ENCODE measurements at places on chromosomes 7 and 10.

- DNase-seq: no peak
Observed at GRCh38 chr7:28075674-28076358, 104.8 kb downstream of the JAZF1 start.

GRCh38 chr10:44205067-44205466 is 179.8 kb downstream of the CXCL12 start:
- no peak for DNase-seq

- DNase-seq: no peak
Observed at GRCh38 chr10:12063483-12063818, 5.3 kb upstream of the DHTKD1 start.

GRCh38 chr10:20343036-20343435 is 526.8 kb downstream of the PLXDC2 start:
- no peak for DNase-seq

DNA sequence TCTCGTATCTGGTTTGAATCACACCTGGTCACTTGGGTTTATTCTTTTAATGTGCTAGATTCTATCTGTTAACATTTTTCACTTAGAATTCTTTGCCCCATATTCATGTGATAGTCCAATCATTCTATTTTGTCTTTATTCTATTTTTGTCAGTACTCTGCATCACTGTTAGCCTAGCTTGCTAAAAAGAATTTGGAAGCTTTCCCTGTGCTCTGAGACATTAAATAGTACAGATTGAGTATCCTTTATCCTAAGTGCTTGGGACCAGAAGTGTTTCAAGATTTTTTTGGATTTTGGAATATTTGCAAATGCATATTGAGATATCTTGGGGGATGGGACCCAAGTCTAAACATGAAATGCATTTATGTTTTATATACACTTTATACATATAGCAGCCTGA is 51.0 kb downstream of the RALA start:
- DNase-seq: no peak

GRCh38 chr10:58282615-58283014 is 13.7 kb downstream of the CISD1 start:
- no peak for DNase-seq

DNA sequence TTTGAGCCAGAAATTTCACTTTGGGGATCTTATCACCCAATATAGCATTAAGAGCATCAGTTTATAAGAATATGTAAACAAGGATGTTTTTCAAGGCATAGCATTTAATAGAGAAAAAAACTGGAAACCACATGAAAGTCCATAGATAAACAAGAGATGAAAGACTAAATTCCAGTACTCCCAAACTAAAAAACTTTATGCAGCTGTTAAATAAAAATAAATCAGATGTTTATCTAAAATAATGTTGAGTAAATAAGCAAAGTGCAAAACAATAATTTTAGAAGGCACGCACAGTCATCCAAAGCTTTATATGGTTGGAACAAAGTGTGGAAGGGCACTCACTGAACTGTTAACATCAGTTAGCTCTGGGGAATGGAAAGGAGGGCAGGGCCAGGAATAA is 21.0 kb downstream of the RNLS start:
- no peak for DNase-seq

DNA sequence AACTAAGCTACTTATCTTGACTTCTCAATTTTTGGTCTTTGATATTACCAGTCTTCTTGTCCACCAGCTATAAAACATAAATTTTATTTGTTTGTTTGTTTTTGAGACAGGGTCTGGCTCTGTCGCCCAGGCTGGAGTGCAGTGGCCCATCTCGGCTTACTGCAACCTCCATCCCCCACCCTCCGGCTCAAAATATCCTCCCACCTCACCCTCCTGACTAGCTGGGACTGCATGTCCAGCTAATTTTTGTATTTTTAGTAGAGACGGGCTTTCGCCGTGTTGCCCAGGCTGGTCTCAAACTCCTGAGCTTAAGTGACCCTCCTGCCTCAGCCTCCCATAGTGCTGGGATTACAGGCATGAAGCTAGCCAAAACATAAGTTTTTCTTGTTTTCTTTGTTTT is 7.5 kb downstream of the MARCHF5 start:
- no peak for DNase-seq

DNA sequence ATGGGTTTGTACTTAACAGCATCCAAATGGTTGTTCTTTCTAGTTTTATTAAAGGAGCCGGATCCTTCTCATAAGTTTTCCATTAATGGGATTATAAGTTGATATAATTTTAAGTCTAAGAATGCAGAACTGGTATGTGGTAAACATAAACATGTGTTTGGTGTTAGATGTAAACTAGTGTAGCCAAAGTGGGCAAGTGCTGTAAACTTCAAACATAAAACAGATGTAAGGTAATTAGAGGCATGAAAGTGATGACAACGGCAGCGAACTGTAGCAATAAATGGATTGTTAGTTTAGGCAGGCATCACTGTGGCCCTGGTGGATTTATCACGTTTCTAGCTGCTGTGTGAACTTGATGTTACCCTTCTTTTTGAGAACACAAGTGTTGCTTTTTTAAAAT is 37.9 kb downstream of the BAMBI start:
- DNase-seq: no peak

DNA sequence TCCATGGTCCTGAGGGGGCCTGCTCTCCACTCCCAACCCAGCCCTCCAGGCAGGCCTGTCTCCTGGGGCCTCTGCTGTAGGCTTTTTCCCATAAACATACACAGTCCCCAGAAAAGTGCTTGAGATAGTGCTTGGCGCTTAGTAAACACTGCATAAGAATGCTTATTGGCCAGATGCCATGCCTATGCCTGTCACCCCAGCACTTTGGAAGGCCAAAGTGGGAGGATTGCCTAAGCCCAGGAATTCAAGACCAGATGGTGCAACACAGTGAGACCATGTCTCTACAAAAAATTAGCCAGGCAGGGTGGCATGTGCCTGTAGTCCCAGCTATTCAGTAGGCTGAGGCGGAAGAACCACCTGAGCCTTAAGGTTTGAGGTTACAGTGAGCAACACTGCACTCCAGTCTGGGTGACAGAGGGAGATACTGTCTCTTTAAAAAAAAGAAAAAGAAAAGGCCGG is 24.6 kb upstream of the ASL start:
- DNase-seq: peak; percentile 85

GRCh38 chr7:27936768-27937102 is 196.8 kb downstream of the TAX1BP1 start:
- no peak for DNase-seq

- no peak for DNase-seq
Observed at GRCh38 chr7:36019980-36020379, 133.1 kb upstream of the EEPD1 start.

GRCh38 chr7:11727864-11728263 is 104.1 kb downstream of the THSD7A start:
- DNase-seq: no peak

- DNase-seq: no peak
Observed at GRCh38 chr7:138595454-138595853, 105.7 kb downstream of the SVOPL start.

GRCh38 chr10:26746061-26746460 is 48.6 kb downstream of the PDSS1 start:
- no peak for DNase-seq

DNA sequence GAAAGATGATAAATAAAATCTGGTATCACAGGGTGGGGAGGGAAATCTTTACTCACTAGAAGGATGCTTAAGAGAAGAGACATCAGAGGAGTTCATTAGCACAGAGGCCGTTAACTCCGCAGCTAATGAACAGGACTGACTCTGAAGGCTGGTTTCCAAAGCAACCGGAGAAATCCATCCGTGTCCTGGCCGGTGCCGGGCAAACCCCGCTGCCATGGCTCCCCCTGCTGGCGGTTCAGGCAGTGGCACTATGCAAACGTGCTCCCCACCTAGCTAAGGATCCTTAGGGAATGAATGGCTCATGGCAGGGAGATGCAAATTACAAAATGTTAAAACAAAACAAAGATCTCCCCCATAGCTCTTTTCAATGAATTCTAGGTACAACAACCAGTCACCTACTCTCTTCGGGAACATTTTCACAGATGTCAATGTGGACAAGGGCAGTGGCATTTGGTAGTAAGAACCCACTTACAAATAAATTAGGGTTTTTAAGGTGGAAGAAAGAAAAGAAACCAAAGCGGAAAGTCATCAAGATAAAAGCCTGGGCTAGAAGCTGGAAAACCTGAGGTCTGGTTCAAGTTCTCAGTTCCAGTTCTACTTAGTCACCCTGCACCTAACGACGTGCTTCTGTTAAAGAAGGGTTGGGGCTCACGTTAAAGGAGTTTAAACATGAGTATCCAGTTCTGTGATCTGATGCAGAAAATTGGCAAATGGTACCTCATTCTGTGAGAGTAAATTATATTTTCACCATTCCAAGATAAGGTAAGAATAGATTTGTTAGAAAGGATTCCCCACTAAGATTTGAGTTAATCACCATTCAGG is 138.2 kb downstream of the SVIL start:
- peak; percentile 34 for DNase-seq

DNA sequence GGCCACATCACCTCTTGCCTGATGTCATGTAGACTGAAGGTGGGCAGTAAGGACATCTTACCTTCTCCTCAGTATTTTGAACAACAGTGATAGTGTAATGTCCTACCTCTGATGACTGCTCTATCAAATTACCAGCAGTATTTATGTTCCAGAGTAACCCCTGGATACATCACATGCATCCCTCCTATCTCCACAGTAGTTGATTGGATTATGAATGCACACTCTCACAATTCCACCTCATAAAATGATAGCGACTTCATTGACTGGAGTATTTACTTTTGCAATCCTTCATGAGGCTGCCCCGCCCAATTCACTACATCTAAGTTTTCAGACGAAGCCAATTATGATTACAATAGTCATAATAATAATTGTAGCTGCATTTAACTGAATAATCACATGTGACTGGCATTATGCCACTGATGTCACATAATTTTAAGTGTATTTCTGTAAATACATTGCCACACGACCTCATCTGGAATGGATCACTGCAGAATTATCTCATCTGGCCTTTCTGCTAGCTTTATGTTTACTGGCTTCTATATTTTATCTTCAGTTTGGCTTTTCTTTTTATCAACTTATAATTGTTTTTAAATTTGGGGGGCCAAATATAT is 268.9 kb downstream of the SLC25A13 start:
- DNase-seq: no peak

- no peak for DNase-seq
Observed at GRCh38 chr10:124763267-124763666, 19.1 kb upstream of the FAM53B start.

GRCh38 chr7:50657912-50658311 is 92.7 kb upstream of the DDC start:
- no peak for DNase-seq

DNA sequence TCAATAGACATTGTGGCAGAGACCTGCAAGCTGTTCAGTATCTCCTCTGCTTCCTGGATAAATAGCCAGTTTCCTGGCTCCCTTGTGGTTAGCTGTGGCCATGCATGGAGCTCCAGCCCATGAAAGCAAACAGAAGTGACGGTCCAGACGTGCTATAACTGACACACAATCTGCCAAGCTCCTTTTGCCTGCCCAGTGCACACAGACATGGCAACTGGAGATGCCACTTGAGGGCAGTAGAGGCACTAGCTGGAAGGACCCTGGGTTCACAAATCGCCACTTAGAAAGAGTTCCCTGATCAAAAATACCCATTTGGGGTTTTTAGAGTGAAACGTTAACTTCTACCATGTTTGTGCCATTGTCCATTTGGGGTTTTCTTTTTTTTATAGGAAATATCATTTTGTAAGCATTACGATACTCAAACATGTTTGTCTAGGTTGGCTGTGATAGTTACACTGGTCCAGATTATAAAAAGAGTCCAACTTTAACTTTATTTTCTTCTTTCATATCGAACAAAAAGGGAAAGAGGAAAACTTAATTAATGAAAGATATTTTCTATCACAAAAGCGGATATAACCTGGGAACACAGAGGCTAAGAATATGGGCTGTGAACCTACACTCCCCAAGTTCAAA is 31.3 kb downstream of the KIN start:
- peak; percentile 8 for DNase-seq

- peak; percentile 63 for DNase-seq
Observed at GRCh38 chr7:134365341-134366054, 48.8 kb upstream of the SLC35B4 start.

DNA sequence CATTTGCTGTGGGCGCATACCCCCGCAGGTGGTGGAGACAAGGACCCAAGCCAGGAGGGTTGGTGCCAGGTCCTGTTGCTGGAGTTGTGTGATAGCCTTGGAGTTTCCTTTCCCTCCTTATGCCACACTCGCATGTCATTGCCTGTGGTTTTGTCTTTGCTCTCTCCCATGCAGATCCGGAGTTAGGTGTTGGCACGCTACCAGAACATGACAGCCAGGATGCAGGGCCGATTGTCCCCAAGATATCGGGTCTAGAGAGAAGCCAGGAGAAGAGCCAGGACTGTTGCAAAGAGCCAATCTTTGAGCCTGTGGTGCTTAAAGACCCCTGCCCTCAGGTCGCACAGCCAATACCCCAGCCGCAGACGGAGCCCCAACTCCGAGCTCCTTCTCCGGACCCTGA is 369.2 kb upstream of the GALNT17 start:
- DNase-seq: no peak

- DNase-seq: no peak
Observed at GRCh38 chr10:11763501-11763861, 21.3 kb downstream of the ECHDC3 start.

DNA sequence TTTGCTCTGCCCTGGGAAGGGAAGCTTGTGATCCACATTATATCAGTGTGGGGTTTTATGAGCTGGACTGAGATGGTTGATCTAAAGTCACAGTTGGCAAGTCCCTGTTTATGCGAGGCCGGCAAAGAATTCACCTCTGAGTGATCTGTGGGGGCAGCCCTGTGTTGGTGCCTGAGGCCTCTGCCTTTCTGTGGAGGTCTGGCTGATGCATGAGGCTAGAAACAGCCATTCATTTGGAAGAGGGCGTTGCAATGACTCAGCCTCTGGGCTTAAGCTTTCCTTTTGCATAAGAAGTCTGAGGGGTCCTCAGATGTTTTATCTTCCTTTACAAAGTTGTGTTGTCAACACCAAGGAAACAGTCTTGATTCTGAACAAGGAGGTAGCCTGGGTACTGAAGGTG is 126.9 kb downstream of the MGMT start:
- no peak for DNase-seq

GRCh38 chr7:102412548-102412947 is 16.4 kb downstream of the PRKRIP1 start:
- no peak for DNase-seq

DNA sequence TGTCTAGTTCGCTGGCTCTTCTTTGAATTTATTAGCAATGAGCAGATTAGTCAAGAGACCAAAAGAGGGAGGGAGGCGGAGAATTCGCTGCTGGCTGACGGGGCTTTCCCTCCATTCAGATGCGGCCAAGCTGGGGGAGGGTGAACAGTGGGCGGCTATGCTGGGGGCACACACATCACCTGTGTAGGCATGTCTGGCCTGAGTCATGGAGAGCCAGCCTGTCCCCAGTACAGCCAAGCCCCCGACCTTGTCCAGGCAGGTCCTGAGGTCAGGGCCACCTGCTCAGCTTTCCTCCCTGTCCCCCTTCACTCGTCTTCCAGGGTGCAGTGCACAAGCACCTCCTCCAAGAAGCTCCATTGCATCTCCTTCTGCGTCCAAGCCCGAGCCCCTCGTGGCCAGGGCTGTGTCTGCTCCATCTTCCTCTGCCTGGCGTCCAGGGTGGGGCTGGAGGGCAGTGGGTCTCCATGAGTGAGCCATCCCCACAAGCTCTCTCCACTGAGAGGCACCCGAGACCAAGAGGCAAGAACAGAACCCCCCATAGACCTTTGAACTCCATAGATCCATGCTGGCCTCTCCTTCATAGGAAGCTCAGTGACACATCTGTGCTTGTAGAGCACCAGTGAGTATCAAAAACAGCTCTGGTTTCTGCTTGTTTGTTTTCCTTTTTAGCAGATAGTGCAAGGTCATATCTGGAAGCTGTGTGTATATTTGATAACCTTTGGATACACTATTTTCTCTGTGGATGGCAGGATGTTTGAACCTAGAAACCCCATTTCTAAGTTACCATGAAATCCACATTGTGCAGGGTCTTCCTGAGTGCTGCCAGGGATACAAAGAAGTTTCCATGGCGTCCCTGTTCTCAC is 1.9 kb upstream of the DEPP1 start:
- no peak for DNase-seq

All from stromal cell of bone marrow (primary cell).